ENCODE measurements at places on chromosomes 16 and 17.

DNA sequence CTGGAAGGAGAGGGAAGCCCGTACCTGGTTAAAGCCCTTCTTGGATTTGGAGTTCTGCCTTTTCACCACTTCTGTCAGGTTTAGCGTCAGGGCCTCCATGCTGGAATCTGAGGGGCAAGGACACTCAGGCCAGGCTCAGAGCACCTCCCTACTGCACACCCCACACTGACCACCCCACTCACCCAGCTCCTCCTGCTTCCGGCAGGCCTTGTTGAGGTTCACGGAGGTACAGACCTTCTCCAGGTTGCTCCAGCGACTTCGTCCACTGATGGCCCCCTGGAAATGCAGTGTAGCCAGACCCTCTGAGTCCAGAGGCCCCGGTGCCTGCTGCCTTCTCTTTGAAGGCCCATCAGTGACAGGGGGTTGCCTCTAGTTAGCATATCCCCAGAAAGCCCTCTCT lies 14.1 kb upstream of the PIK3R6 start:
- DNase-seq = no peak

DNA sequence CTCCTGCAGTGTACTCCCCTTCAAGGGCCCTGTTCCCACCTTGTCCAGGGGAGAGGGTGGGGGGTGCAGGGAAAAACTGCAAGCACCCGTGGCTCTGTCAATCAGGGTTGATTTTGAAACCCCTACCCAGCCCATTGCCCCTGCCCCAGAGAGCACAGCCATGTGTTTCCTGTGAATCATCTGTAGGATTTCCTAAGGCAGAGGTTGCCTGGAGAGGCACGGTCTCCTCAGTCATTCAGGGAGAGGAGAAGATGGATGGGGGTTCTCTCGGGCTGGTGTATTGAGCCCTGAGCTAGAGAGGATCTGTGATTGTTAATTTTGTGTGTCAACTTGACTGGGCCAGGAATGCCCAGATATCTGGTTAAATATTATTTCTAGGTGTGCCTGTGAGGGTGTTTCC lies 3.5 kb upstream of the AGRP start:
- no peak for DNase-seq

DNA sequence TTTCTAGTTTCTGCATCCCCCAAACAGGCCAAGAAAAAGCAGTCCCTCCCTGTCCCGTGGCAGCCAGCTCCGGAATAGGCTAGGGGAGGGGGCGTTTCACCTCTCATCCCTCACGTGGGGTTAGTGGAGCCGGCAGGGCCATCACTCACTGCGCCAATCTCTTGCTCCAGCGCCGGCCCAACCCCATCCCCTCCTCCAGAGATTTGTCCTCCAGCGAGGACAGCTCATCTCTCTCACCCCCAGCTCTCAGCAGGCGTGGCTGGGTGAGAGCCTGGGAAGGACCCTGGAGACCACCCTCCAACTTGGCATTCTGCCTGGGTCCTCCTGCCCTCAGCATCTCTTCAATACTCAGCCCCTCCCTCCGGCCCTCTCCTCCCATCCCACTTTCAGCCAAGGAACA lies 74.1 kb downstream of the TMEM132E start:
- no peak for DNase-seq

GRCh38 chr16:5385115-5385514 lies 287.5 kb upstream of the EEF2KMT start:
- no peak for DNase-seq

DNA sequence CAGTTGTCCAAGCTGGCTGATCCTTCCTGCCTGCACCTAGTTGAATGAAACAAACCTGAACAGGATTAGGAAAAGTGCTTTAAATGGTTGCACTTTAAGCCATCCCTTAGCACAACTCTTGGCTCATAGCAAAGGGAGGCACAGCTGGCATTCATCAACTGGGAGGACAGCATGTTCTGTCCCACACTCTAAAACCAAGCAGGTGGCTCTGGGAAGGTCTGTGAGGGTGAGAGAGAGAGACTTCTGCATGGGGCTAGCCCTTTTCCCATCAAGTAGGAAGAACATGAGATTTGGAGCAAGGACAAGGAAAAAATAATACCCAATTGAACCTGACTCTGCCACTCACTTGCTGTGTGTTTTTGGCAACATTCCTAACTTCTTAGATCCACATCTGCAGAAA lies 140.9 kb upstream of the CCL2 start:
- DNase-seq = no peak

- no peak for DNase-seq
These were observed 18.6 kb downstream of the GRIN2C start for GRCh38 chr17:74840989-74841666.

All from amygdala (tissue), 56 donors.